ENCODE measurements at places on chromosomes 3 and 15. TPM values are rescaled to one million over a fixed set of nuclear protein-coding genes. Genes with fewer than 3 reads are reported as not detected.
A peak's percentile ranks its signal among the peaks of the same experiment; 100 is the strongest.

The SLC22A13 gene
- total RNA-seq = 0.29 TPM

The HRG gene
- not detected for total RNA-seq

The GOLGA8G gene
- total RNA-seq = not detected

The C3orf20 gene
- total RNA-seq = under 0.01 TPM

The HTR3E gene
- not detected for total RNA-seq

The ACAN gene
- 12.7 TPM for total RNA-seq

The RBP2 gene
- total RNA-seq = not detected

The SST gene
- not detected for total RNA-seq

The VGLL3 gene
- total RNA-seq = 242 TPM

The FSD2 gene
- not detected for total RNA-seq

The LMAN1L gene
- under 0.01 TPM for total RNA-seq

DNA sequence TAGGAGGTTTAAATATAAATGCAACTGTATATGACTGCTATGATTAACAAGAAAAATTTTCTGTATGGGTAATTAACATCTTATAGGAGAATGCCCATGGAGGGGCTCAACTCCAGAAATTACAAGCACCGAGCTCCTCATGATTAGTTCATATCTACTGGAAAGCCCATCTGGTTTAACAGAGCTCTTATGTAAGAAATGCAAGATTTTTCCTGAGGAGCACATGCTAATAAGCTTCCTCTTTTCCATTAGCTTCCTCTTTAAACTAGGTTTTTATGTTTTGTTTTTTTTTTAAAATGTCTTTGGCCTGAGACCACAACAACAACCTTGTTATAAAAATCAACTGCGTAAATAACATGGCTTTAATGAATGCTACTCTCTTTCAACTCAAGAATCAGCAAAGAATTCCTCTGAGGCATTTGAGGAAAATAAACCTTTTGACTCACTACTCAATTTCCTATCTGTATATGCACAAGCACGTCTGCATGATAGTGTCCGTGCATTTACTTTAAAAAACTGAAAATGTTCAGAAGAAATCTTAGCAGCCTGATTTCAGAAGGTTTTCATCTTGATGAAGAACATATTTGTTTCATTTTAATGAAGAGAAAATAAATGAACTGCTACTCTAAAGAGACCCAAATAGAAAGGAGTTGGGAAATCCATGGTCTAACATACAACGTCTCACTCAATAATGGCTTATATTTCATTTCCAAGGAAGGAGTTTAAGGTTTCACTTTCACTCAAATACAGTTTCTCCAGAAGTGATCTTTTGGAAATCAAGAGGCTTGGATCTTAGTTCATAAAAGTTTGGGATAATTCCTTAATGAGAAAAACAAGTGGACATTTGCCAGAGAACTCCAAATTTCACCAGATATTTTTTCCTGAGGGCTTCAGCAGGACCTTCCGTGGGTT is 180.8 kb downstream of the KCNAB1 start:
- DNase-seq = no peak

DNA sequence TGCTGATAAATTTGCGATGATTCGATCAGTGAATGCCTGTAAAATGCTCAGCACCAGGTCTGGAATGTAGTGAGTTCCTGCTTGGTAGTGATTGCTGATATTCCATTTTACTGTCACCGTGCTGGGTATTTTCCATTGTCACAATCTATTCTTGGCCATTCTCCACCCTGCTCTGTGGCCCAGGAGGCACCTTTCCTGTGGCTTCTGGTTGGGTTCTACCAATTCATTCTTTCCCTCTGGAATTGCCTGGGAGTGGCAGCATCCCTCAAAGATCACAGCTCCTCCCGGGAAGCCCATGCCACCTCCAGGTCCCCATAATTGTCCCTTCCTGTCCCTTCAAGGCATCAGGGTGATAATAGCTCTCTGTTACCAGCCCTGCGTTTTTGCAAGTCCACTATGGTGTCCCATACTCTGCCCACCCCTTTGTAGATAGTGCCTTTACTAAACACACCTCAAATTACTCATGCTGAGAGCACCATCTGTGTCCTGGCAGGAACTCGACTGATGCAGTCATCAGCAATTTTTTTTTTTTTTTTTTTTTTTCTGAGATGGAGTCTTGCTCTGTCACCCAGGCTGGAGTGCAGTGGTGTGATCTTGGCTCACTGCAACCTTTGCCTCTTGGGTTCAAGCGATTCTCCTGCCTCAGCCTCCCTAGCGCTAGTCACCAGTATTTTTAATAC is 177.8 kb upstream of the PROK2 start:
- DNase-seq = no peak

DNA sequence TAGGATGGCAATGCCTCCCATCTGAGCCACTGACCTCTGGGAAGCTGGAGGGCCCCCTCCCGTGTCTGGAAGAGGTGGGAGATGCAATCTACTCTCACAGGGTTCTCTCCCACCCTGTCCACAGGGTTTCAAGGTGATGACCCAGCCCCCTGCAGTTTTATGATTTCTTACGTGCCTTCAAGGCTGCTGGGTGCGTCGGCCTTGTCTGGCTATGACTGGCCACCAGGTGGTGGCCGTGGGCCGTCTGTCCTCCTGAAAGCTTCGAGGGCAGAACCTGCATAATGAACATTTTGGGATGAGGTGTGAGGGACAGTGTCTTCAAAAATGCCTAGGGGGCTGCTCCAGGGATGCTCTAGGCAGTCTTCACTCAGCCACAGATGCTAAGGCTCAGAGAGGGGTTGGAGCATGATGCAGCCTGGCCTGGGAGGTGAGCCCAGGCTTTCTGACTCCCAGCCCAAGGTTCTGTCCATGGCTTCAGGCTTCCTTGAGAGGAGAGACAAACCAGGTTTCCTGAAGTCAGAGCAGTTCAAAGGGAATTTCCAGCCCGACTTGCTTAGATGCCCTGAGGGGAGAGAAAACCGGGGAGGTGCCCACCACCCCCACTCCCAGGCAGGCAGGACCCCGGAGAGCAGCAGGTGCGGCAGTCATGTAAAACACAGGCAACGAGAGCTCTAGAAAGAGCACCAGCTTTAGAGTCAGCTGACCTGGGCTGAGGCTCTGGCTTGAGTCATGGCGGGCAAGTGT is 18.7 kb downstream of the ISG20 start:
- peak; percentile 93 for DNase-seq

- DNase-seq = no peak
Measured at GRCh38 chr3:40308725-40309417, 636 bp upstream of the EIF1B start.

GRCh38 chr15:89171136-89172072 is 50.0 kb downstream of the RLBP1 start:
- peak; percentile 84 for DNase-seq

DNA sequence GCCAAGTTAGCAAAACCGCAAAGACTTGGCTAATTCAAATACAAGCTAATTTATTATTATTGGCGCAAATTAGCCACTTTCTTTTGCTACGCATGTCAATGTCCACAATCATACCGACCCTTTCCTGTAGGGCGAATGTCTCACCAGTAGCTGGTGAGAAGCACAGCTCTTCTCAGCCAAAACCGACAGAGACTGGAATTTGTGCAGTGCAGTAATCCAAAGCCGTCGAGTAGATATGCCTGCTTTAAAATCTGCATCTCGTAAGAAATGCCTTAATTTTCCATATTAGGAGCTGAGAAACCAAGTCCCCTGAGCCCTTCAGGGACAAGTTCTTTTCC is 614 bp upstream of the MINDY2 start:
- peak; percentile 92 for DNase-seq

DNA sequence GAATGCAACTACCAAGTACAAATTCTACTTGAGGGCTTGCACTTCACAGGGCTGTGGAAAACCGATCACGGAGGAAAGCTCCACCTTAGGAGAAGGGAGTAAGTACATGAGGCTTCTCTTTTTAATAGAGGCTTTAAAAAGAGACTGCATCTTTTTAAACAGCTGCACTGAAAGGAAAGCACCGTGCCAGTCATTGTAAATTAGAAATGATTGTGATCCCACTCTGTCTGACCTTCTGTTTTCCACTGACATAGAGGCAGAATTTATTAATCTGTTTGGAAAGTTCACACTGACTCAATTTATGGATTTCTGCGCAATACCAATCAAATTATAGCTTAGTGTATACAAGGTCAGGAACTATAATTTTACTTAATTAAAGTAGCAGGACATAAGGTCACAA is 198.2 kb downstream of the CHL1 start:
- no peak for DNase-seq

- peak; percentile 71 for DNase-seq
Measured at GRCh38 chr3:197542741-197543454, 12.9 kb downstream of the BDH1 start.

- no peak for DNase-seq
Measured at GRCh38 chr3:158402590-158402989, 168.4 kb upstream of the MLF1 start.

DNA sequence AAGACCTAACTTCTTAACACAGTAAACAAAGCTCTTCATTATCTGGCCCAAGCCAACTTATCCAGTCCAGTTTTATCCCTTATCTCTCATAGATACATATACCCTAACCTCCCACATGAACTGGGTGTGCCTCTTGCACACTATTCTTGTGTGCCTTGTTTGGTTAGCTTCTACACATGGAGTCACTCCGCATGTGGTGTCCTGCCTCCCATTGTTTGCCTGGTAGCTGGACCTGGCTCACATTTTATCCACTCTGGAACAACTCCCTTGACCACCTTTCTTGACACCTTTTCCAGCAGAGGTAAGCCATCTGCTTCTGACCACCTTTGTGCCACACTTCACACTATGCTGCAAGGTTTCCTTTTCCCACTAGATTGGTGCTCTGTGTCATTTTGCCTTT is 15.2 kb downstream of the TIPARP start:
- no peak for DNase-seq

DNA sequence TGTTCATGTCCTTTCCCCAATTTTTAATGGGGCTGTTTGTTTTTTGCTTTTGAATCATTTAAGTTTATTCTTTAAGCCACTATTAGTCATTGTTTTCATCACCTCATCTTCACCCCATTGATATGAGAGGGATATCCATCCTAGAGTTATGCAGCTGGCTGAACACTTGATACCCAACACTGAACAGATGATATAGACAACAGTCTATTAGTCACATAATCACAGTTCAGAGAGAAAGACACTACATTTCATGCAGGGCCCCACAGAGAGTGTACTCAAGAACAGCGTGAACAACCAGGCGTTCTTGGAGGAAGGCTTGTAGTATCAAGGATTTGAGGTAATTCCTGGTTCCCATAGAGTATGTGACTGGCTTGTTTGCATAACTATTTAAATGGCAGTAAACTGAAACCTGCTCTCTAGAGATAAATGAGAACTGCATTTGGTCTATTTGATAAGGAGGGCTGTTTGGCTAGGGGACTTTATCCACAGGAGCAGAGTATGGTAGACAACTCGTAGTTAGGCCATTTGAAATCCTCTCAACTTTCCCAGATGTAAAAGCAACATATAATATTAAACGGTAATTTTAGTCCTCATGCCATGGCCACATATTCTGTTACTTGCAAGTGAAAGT is 618.7 kb downstream of the SI start:
- DNase-seq = no peak

- no peak for DNase-seq
Measured at GRCh38 chr15:59282515-59283337, 76.1 kb downstream of the LDHAL6B start.

DNA sequence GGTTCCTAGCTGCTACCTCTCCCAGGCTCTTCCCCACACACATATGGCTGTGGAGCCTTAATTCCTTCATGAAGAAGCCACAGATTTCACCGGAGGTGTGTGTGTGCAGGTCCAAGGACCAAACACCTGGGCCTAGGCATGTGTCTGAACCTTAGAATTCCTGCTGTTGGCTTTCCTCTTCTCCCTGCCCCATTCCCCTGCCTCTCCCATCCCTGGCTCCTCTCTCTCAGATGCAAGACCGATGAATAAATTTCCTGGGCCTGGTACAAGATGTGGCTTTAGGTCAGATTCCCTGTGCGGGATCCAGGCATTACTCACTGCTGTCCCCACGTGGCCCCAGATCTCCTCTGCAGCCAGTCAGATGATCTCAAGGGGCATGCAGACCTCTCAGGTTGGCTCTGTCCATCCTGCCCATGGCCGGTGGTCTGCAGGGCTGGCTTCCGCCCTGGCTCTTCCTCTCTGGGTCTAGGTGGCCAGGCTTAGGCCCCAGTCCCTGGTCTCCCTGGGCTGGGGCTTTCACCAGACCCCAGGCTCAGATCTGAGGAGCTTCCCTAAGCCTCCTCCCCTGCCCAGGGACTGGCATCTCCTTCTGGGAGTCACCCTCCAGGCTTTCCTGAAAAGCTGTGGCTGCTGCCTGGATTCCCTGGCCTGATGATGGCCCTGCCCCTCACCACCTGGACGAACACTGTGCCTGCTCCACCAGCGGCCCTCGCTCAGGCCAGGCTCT is 20.5 kb downstream of the CCR9 start:
- DNase-seq = peak; percentile 91

- DNase-seq = no peak
Measured at GRCh38 chr3:39668420-39668819, 141.0 kb upstream of the MYRIP start.

DNA sequence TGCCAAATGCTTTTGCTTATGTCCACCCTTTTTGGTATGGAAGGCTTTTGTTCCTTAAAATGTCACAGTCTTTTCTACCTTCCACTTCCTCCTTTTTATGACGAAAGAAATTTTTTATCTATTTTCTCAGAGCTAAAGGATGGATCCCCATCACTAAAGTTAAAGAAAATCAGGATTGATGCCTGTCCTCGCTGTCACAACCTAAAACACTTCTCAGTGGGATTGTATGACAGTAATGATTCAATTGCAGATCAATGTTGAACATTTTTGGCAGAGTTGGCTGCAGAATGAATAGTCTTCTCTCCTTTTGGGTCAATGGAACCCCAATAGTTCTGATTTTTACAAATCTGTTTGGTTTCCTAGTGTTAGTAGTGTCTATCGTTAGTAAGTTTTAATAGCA is 549.8 kb upstream of the ROBO2 start:
- DNase-seq = no peak

GRCh38 chr3:49813497-49814174 is at the start of gene UBA7:
UBA7 (minus strand) TSS chr3:49813953; CDS start chr3:49813787, 166 bp downstream.
- peak; percentile 96 for DNase-seq

DNA sequence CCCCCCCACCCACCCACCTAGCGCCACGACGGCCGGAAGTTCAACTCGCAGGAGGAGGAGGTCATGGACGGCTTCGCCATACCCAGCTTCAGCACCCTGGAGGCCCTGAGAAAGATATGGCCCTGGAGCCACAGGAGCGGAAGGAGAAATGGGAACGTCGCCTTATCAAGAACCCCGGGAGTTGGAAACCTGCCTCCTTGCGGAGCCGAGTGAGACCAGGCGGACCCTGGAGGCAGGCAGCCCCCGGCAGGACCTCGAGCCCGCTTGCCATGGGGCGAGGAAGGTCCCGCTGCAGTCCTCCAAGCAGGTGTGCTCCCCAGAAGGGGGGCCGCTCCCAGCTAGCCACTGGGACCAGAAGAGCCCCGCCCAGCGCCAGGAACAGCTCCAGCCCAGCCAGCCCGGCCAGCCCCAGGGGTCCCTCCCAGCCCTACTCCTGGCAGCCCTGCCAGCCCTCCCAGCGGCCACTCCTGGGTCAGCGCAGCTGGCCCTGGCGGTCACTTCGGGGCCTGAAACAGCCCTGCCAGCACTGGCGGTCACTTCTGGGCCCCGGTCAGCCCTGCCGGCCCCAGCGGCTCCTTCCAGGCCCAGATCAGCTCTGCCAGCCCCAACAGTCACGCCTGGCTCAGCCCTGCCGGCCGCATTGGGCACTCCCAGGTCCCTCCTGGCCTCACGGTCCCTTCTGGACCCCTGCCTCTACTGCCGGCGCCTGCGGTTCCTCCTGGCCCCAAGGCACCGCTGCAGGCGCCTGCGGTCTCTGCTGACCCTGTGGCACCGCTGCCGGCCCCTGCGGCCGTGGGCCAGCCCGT is 10.3 kb upstream of the ROPN1B start:
- peak; percentile 45 for DNase-seq

GRCh38 chr15:66039117-66039871 is 170.0 kb downstream of the RAB11A start:
- DNase-seq = no peak
